GM23338 (cell line): ENCODE measurements at places on chromosomes 2 and 18.

- DNase-seq = no peak
Observed at GRCh38 chr2:114609203-114609602, 166.8 kb downstream of the DPP10 start.

- no peak for DNase-seq
Observed at GRCh38 chr18:75088622-75089211, 120.2 kb downstream of the PTGR3 start.

- DNase-seq = no peak
Observed at GRCh38 chr18:55079481-55080355, 120.5 kb upstream of the CCDC68 start.

GRCh38 chr2:2843969-2844548 is 513.0 kb upstream of the MYT1L start:
- DNase-seq = peak; percentile 58

GRCh38 chr2:106165029-106165428 is 29.1 kb downstream of the UXS1 start:
- peak; percentile 79 for DNase-seq
